ENCODE measurements at places on chromosomes 1 and 21.

GRCh38 chr21:38639571-38640354, 141.5 kb upstream of the ERG start:
- no peak for DNase-seq

DNA sequence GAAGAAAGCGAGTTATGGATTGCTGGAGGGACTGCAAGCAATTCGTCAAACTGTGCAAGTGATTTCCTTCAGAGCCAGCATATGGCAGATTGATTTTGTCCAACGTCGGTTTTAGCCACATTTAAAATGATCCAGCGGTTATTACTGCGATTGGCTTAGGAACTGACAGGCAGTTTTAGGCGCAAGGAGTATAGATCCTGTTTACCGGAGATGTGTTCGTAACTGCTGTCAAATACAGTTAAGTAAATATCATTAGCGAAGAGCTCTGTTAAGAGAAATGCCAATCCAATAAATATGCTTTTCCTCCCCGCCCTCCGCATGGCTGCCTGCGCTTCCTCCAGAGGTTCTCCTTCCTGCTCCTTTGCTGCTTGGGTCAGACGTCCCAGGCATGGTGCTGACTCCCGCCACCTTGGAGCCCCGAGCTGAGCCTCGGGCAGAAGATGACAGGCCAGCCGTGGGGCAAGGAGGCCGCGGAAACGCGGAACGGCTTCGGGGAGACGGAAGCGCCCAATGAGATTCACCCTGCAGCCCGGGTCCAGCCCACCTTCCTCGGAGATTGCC, 9.4 kb upstream of the BARHL2 start:
- DNase-seq, result no peak

DNA sequence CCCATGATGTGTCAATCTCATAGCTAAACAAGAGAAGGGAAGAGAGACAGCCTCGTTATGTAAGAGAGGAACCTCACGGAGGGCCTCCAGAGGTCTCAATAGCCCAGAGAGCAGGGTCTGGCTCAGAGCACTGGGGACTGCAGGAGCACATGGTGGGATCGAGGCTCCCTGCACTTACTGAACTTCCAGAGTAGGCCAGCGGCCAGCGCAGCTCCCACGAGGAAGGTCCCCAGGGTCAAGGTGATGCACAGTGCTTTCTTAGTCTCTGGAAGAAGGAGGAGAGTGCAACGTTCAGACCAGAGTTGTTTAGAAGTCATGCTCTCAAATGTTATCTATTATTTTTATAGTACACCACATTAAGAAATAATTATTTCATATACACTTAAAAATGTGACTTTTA, 18.6 kb downstream of the TMPRSS2 start:
- no peak for DNase-seq

GRCh38 chr1:235648954-235649367, 623 bp downstream of the GNG4 start:
- DNase-seq, result no peak

DNA sequence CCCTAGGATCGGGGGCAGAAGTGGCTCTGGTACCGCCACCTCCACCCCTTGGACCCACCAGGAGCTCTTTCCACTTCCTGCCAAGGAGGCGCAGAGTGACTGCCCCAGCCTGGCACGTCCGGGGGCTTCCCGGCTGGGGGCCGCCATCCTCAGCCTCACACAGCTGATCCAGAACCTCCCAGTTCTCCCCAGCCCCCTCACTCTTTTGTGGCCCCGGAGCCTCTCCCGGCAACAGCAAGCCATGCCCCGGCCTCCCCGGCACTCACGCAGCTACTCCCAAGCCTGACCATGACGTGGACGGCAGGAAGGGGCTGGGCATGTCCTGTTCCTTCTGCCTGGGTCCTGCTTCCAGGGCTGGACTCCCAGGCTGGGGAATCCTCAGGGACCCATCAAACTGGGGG, 17.1 kb downstream of the TP73 start:
- DNase-seq, result no peak

GRCh38 chr1:235296729-235297128, 31.2 kb downstream of the ARID4B start:
- no peak for DNase-seq

- DNase-seq, result no peak
These were observed 20.1 kb downstream of the MEGF6 start for GRCh38 chr1:3590951-3591865.

- no peak for DNase-seq
These were observed 52.8 kb upstream of the BEND5 start for GRCh38 chr1:48829446-48829845.

DNA sequence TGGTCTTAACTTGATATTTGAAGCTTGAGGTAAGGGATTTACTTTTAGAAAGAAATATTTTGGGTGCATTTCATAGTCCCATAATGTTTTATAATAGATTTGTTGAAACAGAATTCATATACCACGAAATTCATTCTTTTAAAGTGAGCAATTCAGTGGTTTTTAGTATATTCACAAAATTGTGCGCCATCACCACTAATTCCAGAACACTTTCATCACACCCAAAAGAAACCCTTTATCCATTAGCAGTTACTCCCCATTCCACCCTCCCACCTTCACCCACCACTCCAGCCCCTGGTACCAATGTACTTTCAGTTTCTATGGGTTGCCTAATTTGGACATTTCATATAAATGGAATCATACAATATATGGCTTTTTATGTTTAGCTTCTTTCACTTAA, 38.9 kb upstream of the DMRTB1 start:
- no peak for DNase-seq

- peak; percentile 29 for DNase-seq
These were observed 16.1 kb upstream of the PSMD4 start for GRCh38 chr1:151238467-151238739.

DNA sequence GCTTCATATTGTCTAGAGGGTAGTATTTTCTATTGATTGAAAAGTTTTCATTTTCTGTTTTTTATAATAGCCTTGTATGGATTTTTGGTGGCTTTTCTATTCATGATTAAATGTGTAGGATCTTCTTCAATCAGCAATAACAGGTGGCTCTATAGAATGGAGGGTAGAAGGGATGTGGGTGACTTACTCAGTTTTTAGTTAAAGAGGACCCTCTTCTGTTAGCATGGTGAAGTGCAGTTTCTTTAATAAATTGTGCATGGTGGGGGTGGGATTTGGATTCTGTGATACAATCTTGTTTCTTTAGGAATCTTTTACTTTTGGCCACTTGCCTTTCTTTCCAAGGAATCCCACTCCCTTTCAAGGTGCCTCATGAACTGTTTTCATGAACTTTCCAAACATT, 64.7 kb downstream of the SLC35A3 start:
- DNase-seq, result no peak

DNA sequence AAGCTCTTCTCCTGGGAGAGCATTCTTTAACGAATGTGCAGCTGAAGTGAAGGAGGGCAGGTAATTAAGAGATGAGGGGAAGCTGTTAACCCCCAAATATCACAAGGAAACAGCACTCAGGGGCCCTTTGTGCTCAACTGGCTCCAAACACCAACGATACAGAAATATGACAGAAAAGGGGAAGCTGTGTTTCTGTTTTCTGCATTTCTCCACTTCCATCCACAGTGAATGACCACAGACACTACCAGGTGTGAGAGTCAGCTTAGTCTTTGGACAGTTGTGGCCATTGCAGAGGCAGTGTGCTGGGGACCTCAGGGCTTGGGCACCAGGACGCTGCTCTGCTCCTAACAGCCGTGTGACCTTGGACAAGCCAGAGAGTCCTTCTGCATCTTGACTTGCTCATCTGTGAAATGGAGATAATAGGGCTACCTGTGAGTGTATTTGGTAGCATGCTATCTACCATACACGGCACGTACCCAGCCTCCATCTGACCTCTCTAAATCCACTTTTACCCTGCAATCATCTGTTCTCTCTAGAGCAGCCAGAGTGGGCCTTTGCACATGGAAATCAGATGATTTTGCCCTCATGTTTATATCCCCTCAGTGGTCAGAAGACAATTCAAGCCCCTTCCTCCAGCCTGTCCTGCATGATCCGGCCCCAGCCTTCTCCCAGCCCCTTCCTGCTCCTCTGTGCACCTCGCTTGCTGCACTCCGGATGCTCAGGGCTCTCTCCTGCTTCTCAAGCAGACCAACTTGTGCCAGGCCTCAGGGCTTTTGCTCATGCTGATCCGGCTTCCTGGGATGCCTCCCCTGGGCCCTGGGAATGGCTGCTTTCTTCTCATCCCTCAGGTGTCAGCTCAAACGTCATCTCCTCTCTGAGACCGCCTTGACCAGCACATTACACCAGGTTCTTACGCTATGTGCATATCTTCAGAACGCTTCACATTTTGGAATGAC, 4.7 kb upstream of the TINAGL1 start:
- no peak for DNase-seq

GRCh38 chr1:26317146-26317545, 612 bp upstream of the CD52 start:
- no peak for DNase-seq

- DNase-seq, result no peak
These were observed 163.8 kb downstream of the CHRM3 start for GRCh38 chr1:239550178-239550577.

GRCh38 chr21:39136711-39137110, 46.5 kb downstream of the PSMG1 start:
- no peak for DNase-seq

DNA sequence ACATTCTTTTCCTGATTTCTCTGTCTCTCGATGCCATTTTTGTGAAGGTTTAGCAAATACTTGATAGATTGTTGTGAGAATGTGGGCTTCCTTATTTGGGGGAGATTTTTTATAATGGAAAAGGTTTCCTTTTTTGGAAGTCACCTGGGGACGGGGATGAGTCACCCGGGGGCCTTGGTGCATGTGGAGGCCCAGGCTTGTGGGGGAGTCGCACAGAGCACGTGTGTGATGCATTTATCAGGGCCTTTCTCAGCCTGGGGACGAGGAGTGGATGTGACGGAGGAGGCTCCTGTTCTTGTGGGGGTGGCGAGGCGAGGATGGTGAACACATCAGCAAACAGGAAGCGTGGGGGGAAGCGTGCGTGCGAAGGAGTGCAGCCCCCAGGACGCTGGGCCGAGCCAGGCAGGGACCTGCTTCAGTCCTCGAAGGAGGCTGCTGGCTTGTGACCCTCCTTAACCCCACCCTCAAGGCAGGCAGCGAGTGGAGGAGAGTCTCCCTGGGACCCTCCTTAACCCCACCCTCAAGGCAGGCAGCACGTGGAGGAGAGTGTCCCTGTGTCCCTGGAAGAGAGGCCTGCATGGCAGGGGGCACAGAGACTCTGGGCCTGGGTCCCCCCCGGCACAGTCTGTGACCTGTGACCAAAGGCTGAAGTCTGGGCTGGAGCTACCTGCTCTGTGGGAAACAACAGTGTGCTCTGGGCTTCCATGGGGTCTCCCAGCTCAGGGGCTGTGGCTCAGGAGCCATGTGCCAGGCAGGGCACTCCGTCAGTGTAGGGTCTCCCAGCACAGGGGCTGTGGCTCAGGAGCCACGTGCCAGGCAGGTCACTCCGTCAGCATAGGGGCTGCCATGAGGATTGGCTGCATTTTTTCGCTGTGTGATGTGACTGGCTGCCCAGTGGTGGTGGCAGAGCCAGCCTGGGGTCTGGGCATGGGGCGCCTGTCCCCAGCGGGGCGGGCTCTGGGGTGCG, 57.2 kb downstream of the AGPAT3 start:
- no peak for DNase-seq

- DNase-seq, result no peak
These were observed 735 bp downstream of the TTC13 start for GRCh38 chr1:230977761-230978490.

DNA sequence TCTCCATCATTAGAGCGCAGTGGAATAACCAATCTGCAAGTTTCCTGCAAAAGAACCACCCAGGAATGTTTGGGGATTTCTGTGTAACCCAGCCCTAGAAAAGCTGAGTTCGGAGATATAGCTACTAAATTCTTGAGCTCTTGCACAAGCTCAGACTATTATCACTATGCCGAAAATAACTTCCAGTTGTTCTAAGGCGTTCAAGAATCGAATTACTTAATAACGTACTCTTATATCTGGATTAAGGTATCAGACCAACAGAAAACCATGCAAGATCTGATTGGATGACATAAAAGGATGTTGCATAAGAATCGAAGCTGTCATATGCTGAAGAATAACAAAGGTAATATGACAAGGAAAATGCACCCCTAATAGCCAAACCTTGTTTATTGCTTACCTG, 7.5 kb upstream of the LAMC2 start:
- DNase-seq, result no peak

DNA sequence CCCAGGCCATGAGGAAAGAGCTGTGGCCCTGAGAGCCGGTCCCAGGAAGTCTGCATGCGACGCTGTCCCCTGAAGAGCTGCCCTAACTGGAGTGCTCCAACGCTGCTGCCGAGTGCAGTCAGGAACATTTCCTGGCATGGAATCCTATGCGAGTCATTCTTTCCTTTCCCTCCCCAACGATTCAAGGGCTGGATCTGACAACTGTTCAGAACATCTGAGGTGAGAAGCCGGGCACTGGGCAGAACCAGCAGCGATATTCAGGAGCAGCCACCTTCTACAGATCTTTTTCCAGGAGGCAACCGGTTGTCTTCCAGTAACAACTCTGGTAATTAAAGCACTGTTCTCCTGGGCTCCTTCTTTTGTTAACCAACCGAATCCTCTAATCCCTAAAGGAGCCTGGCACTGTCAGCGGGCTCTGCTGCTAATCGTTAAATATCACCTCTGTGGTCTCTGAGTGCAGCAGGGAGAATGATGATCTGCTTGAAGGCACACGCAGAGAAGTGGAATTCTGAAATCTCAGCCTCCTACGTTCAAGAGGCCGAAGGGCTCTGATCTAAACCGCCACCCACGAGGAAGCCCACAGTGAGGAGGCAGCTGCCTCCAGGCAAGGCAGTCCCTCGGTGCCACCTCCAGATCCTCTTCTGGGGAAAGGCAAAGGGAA, 55.8 kb downstream of the SLC45A1 start:
- DNase-seq, result no peak

GRCh38 chr1:17833661-17834501, 78.7 kb downstream of the ACTL8 start:
- DNase-seq, result no peak

DNA sequence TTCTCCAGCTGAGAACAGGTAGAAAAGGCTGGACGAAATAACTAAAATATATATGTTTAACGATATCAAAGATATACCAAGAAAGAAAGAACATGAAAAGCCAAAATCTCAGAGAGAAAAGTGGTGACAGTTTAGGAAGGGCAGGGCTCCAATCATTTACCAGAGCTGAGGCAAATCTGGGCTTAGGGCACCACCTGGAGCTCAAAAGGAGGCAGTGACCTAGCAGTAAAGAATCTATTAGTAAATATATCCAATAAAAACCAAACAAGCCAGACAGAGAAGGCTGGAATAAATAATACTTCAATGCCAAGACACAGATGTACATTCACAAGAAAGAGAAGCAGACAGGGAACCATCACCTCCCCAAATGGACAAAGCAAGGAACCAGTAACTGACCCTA, 43.5 kb downstream of the CHIA start:
- no peak for DNase-seq

GRCh38 chr1:246270236-246270635, 236.8 kb downstream of the SMYD3 start:
- DNase-seq, result no peak

- no peak for DNase-seq
These were observed 94.4 kb downstream of the PDE9A start for GRCh38 chr21:42747746-42748351.

- no peak for DNase-seq
These were observed 9.8 kb downstream of the C1orf74 start for GRCh38 chr1:209774592-209774991.

- DNase-seq, result no peak
These were observed 146.8 kb downstream of the ZBTB18 start for GRCh38 chr1:244197851-244198375.

Measured in brain pericyte (primary cell).